ENCODE measurements at places on chromosomes 1 and 21. TPM values are rescaled to one million over a fixed set of nuclear protein-coding genes. Genes with fewer than 3 reads are reported as not detected.
A peak's percentile ranks its signal among the peaks of the same experiment; 100 is the strongest.

LGR6 gene
- 6.6 TPM for total RNA-seq

LCE4A gene
- total RNA-seq = not detected

CD1D gene
- 0.49 TPM for total RNA-seq

RBM11 gene
- total RNA-seq = 2.5 TPM

RHBDL2 gene
- 9.6 TPM for total RNA-seq

PNRC2 gene
- total RNA-seq = 92.8 TPM

EXOSC10 gene
- total RNA-seq = 62.6 TPM

TAL1 gene
- 7.1 TPM for total RNA-seq

GRCh38 chr1:153347856-153348255 is 785 bp downstream of the PGLYRP4 start:
- H3K27ac ChIP-seq = no peak overlapping the region
- no peak overlapping the region for H3K4me3 ChIP-seq
- no peaks in the 10 kb centered on the region for H3K36me3 ChIP-seq
- H3K27me3 ChIP-seq = no peaks in the 10 kb centered on the region

DNA sequence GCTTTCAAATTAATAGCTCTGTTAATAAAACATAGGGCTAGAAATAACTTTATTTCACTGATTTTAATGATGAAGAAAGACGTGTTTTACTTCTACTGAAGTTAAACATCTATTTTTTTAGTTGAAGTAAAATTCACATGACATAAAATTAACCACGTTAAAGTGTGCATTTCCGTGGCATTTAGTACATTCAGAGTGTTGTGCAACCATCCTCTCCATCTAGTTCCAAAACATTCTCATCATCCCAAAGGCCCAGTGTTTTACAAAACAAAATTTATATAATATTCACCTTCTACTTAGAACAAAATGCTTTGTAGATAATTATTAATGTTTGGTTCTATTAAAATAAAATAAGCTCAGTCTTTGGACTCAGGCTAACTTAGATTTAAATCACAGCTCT is 108.5 kb upstream of the GNG12 start:
- no peak for DNase-seq
- H3K4me3 ChIP-seq = no peak overlapping the region
- H3K27me3 ChIP-seq = no peaks in the 10 kb centered on the region
- no peaks in the 10 kb centered on the region for H3K4me1 ChIP-seq
- no peaks in the 10 kb centered on the region for H3K36me3 ChIP-seq

DNA sequence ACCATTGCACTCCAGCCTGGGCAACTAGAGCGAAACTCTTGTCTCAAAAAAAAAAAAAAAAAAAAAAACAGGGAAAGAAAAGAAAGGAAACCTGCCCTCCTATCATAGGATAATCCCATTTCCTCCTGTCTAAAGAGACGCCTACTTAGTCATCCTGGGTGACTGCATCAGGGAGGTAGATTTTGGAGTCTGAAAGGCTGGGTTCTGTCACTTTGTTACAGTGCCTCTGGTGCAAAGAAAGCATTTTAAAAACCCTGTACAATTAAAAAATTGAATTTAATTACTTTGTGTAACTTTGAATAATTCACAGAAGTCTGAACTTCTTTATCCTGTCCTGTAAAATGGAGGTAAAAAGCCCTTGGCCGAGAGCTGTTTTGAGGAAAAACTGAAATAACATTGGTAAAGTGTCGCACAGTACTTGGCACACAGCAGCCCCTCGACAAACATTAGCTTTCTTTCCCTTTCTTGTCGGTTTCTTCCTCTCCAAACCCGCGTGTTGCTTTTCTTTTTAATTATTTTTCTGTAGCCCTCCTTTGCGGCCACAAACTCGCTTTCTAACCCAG is 657 bp upstream of the HDAC1 start:
- DNase-seq = no peak
- peak overlapping the region; percentile 91 for H3K27ac ChIP-seq
- H3K27me3 ChIP-seq = no peaks in the 10 kb centered on the region
- peak overlapping the region; percentile 95 for H3K4me3 ChIP-seq

- no peak overlapping the region for H3K4me3 ChIP-seq
- no peaks in the 10 kb centered on the region for H3K36me3 ChIP-seq
- H3K27me3 ChIP-seq = no peaks in the 10 kb centered on the region
- no peak for DNase-seq
- no peaks in the 10 kb centered on the region for H3K4me1 ChIP-seq
- no peak overlapping the region for H3K27ac ChIP-seq
Observed at GRCh38 chr1:208748387-208749165, 504.4 kb upstream of the PLXNA2 start.

DNA sequence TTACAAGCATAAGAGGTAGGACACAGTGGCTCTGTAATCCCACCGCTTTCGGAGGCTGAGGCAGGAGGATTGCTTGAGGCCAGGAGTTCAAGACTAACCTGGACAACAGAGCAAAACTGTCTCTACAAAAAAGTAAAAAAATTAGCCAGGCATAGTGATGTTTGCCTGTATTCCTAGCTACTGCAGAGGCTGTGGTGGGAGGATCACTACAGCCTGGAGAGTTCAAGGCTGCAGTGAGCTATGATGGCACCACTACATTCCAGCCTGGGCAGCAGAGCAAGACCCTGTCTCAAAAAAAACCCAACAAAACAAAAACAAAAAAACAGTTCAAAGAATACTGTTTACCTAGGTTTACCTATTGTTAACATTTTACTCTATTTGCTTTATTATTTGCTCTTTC is 37.4 kb downstream of the CLIC4 start:
- no peak overlapping the region for H3K27ac ChIP-seq
- no peaks in the 10 kb centered on the region for H3K36me3 ChIP-seq
- no peak overlapping the region for H3K4me3 ChIP-seq
- H3K4me1 ChIP-seq = peaks cover 31% of the 10 kb centered on the region
- no peak for DNase-seq

- H3K27me3 ChIP-seq = no peaks in the 10 kb centered on the region
- no peak overlapping the region for H3K4me3 ChIP-seq
- no peaks in the 10 kb centered on the region for H3K36me3 ChIP-seq
- no peak overlapping the region for H3K27ac ChIP-seq
- DNase-seq = no peak
Observed at GRCh38 chr1:187689129-187689528, 860.4 kb downstream of the PLA2G4A start.

- no peak overlapping the region for H3K4me3 ChIP-seq
- H3K27me3 ChIP-seq = no peaks in the 10 kb centered on the region
- no peak for DNase-seq
- H3K4me1 ChIP-seq = no peaks in the 10 kb centered on the region
Observed at GRCh38 chr1:77424236-77424635, 142.4 kb downstream of the AK5 start.

DNA sequence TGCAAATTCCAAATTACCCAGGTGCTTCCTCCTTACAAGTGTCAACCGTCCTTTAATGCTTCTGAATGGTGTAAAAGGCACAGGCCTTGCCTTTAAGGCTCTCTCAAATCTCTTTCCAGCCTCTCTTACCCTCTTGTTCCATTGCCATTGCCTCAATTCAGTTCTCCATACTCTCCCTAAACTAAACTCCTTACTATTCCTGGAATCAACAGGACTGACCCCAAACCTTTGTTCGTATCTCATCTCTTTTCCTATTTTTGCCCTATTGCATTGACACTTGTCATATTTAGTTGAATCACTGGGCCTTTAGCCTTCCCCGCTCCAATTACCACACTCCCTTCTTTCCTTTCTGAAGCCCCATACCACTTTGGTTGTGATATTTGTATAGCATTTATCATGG is 3.9 kb upstream of the CD55 start:
- H3K27me3 ChIP-seq = no peaks in the 10 kb centered on the region
- H3K27ac ChIP-seq = peak overlapping the region; percentile 23
- H3K36me3 ChIP-seq = no peaks in the 10 kb centered on the region
- no peak overlapping the region for H3K4me3 ChIP-seq

DNA sequence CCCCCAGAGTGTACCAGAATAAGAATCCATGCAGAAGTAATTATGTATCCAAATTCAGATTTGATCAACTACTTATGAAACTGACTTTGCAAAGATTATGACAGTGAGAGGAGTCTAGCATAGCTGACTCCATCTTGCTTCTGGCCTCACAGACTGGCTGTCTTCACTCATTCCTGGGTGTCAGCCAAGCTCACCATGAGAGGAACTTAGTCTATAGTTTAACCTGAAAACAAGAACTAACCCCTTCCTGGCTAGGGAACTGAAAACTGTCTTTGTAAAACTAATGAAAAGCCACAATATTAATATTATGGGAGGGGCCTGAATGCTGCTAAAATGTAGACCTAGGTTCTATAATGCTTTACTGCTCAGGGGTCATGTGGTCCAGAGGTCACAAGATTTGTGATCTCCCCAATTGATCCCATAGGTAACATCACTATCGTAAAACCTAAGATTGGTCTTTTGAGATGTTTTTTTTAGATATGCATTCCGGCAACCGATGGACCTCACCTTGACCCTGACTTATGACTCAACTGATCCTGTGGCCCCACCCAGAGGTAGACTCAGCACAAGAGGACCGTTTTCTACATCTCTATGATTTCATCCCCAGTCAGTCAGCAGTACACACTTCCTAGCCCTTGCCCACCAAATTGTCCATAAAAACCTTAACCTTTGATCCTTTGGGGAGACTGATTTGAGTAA is 55.2 kb downstream of the ATP1B1 start:
- H3K4me1 ChIP-seq = no peaks in the 10 kb centered on the region
- H3K27me3 ChIP-seq = no peaks in the 10 kb centered on the region
- no peaks in the 10 kb centered on the region for H3K36me3 ChIP-seq
- no peak overlapping the region for H3K27ac ChIP-seq
- DNase-seq = no peak

DNA sequence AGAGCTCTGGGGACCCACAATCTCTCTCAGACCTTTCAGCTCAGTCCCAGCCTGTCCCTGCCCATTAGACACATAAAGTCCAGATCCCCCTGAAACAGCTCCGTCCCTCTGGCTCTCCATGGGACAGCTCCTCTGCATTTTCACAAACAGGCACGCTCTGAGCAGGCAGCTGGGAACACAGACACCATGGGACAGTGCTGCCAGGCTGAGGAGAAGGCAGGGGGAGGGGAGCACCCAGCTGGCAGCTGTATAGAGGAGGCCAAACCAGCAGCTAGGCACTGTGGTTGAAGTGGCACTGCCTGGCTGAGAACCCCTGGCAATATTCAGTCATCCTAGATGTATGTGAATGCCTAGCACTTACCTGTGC is 2.0 kb downstream of the TMEM63A start:
- H3K4me3 ChIP-seq = no peak overlapping the region
- H3K27ac ChIP-seq = peak overlapping the region; percentile 92
- no peaks in the 10 kb centered on the region for H3K27me3 ChIP-seq
- H3K4me1 ChIP-seq = peaks cover 59% of the 10 kb centered on the region
- H3K36me3 ChIP-seq = no peaks in the 10 kb centered on the region
- DNase-seq = no peak

DNA sequence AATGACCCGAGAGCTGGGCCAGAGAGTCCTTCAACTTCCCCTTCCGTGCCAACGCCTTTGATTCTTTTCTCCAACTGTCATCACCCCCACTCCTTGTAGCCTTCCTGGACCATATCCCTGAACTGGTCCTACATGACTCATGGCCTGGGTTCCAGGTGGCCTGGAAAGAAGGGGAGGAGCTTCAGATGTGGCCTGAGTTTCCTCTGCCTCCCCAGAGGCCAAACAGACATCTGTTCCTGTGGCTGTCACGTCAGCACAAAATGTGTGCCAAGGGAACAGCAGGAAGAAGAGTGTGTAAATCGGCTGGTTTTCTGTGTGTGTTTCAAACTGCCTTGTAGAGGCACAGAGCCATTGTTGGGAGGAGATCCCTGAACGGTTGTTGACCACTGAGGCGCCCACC is 24.9 kb upstream of the KIRREL1 start:
- no peak overlapping the region for H3K27ac ChIP-seq
- no peaks in the 10 kb centered on the region for H3K36me3 ChIP-seq
- H3K4me1 ChIP-seq = peaks cover 14% of the 10 kb centered on the region
- DNase-seq = no peak
- H3K27me3 ChIP-seq = no peaks in the 10 kb centered on the region

DNA sequence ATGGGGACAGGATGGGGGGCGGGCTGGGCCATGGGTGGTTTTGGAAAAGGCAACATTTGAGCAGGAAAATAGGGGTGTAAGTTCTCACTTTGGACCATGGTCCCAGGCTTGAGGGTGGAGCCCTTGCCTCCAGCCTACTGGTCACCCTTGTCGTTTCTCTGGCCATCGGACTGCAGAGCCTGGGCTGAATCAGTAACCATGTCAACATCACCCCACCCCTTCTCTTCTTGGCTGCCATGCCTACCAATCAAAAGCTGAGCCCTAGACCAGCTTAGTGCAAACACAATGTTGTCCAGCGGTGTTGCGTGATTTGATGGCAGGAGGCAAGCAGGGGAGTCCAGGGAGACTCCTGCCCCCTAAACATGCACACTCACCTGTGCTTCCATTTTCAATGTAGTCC is 231.0 kb upstream of the KAZN start:
- no peaks in the 10 kb centered on the region for H3K27me3 ChIP-seq
- H3K36me3 ChIP-seq = no peaks in the 10 kb centered on the region
- H3K27ac ChIP-seq = no peak overlapping the region
- H3K4me1 ChIP-seq = peaks cover 29% of the 10 kb centered on the region
- DNase-seq = no peak

DNA sequence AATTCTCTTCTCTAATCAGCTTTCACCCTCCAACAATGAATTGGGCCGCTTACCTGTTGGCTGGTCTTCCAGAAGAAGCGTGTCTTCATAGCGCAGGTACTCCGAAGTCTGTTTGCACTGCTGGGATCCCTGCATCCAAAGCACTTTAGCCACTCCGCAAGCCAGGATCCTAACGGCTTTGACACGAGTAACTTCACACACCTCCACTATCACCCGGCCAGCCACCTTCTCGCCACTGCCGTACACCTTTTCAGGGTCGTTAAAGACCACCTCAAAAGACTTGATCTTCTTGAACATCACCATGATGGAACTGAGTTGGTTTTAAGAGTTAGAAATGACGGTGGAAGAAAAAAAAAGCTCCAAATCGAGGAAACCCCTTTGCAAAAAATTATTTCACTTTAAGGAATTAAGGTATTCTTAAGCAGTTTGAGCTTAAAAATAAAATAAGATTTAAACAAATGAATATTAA is 381 bp downstream of the TXNIP start:
- peak overlapping the region; percentile 96 for H3K27ac ChIP-seq
- H3K36me3 ChIP-seq = peaks cover 19% of the 10 kb centered on the region
- H3K4me3 ChIP-seq = peak overlapping the region; percentile 83
- no peaks in the 10 kb centered on the region for H3K27me3 ChIP-seq
- DNase-seq = no peak
